ENCODE measurements at places on chromosomes 3 and 15.

GRCh38 chr3:14875411-14876175, 56.8 kb downstream of the FGD5 start:
- DNase-seq: no peak

GRCh38 chr15:49046220-49047102, at the start of gene SECISBP2L:
Gene SECISBP2L (minus strand): TSS chr15:49046446. CDS start chr15:49046299, 147 bp downstream.
- peak; percentile 93 for DNase-seq

- DNase-seq: peak; percentile 45
Measured at GRCh38 chr3:38454178-38454883, 641 bp downstream of the ACVR2B start.

GRCh38 chr3:126390201-126390600, 4.5 kb upstream of the CFAP100 start:
- no peak for DNase-seq

DNA sequence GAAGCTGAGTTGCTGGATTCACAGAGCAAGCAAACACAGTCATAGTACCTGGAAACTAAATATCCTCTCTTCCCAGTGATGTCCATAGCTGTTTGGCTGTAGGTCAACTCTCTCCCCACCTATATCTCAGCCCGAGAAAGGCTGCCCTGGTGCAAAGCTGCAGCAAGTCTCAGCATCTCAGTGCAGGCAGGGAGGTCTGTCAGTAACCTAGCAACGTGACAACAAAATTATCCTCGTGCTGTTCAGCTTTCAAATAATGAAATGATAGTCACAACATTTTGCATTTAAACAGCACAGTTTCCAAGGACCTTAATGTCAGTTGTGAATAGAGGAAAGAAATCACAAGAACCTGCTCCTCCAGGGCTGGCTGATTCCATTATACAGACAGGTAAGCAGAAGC, 83.6 kb downstream of the CHST2 start:
- DNase-seq: no peak

DNA sequence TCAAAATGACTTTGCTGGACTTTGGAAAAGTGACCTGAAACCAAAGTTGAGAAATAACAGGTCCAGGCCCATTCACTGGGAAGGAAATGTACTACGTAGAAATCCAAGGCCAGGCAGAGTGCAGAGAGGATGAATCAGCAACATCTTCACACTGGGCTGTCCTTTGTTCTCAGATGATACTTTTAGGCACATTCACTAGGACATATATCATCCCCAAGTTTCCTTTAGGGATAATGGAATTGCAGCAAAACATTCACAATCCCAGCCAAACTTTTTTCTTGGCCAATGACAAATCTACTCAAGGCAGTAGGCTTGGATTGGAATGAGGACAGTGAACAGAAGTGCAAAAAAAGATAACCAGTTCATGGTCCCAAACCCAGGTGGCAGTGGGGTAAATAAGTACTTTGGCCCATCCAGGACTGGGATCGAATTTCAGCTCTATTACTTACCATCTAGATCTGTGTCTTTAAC, 75.1 kb downstream of the CLDN11 start:
- DNase-seq: no peak

GRCh38 chr3:126313166-126313565, 44.0 kb downstream of the KLF15 start:
- no peak for DNase-seq

DNA sequence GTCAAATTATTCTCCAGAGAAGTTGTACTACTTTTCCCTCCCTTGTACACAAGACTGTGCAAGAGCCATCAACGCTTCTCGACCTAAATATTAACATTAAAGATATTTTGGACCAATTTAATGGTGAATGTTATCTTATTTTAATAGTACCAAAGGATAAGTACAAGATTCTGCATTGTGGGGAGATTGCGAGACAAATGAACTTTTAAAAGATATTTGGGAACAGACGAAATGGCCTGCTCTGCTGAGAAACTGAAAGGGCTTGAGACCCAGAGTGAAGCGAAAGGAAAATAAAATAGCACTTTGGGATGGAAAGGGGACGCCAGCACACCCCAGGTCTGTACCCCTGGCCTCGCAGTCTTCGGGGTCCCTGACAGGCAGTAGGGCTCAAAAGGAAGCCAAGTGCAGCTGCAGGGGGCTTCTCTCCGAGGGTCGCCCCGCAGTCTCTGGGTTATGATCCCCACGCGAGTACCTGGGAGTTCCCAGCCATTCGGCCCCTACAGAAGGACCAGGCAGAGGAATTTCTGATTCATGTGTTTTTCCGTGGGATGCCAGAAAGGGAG, 97.6 kb upstream of the VGLL3 start:
- no peak for DNase-seq

- DNase-seq: no peak
Measured at GRCh38 chr15:75666823-75667501, 19.2 kb downstream of the SNX33 start.

Measured in stimulated activated CD4-positive, alpha-beta T cell treated with anti-CD3 and anti-CD28 coated beads, Interleukin-15, amount 100 ng/mL, for 24 hours (primary cell).